ENCODE measurements at places on chromosomes 3 and 15. TPM values are rescaled to one million over a fixed set of nuclear protein-coding genes. Genes with fewer than 3 reads are reported as not detected.
A peak's percentile ranks its signal among the peaks of the same experiment; 100 is the strongest.

Gene ACSBG1
- total RNA-seq: not detected

Gene ZNF774
- total RNA-seq: 2.6 TPM

Gene SI
- not detected for total RNA-seq

- DNase-seq: no peak
- H3K4me3 ChIP-seq: no peak overlapping the region
- H3K36me3 ChIP-seq: no peaks in the 10 kb centered on the region
- H3K4me1 ChIP-seq: no peaks in the 10 kb centered on the region
- H3K27me3 ChIP-seq: no peaks in the 10 kb centered on the region
Observed at GRCh38 chr3:21067031-21067813, 683.8 kb downstream of the ZNF385D start.

DNA sequence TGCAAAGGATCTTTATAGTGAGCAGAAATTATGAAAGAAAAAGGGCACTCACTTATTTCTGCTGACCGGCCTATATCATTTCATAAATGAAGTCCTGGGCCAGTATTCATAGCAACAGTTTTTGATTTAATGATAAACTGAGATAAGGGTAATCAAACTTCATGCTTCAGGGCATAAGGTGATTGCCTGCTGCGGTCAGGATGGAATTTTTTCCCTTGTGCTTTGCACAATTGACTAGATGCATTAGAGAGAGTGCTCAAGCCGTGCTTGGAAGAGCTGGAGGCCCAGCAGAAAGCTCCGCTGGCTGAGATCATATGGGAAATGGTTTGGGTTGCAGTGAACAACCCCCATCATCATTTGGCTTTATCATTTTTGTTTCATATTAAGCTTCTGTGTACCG lies 10.4 kb downstream of the SEMA6D start:
- no peak overlapping the region for H3K4me3 ChIP-seq
- H3K4me1 ChIP-seq: peaks cover 12% of the 10 kb centered on the region
- DNase-seq: no peak
- H3K27ac ChIP-seq: no peak overlapping the region
- no peaks in the 10 kb centered on the region for H3K27me3 ChIP-seq

DNA sequence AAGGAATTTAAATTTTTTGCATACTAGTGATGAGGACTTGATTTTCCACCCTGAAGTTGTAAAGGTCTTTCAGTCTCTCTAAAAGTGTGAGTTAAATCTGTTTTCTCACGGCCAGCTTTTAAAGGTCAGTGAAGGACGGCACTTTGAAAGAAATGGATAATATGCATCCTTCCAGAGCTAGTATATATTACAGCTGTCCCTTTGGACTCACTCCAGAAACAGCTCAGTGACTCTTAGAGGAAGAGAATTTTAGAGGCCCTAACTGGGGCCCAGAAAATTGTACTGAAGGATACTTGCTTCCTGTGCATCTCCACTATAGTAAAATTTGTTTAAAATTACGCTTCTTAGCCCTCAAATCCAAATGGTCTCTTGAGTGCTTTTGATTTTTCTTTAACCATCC lies 41.6 kb downstream of the PIK3CA start:
- no peaks in the 10 kb centered on the region for H3K27me3 ChIP-seq
- H3K4me3 ChIP-seq: no peak overlapping the region
- peak; percentile 45 for DNase-seq
- H3K27ac ChIP-seq: no peak overlapping the region
- H3K36me3 ChIP-seq: no peaks in the 10 kb centered on the region

DNA sequence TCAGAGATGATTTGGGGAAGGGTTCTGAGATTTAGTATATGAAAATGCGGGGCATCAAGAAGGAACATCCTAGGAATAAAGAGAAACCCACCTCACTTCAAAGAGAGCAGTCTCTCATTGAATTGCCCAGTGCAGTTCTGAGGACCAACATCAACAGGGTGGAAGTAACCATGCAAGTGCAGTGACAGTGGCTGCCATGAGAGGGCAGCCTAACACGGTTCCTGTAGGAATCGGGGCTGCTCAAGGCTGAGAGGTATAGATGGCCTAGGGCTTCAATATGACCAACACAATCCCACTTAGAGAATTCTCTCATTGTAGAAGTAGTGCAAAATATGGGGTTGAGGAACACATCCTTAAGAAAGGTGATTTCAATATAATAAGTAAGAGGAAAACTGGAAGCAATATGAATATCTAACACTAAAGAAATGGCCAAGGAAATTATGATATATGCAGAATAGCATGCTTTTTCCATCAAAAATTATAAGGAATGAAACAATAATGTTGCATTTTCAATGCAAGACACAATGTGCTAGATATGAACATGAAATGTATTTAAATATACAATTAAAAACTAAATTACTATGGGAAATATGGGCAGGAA lies 51.1 kb upstream of the ARRDC4 start:
- no peak overlapping the region for H3K4me3 ChIP-seq
- H3K27ac ChIP-seq: no peak overlapping the region
- peak; percentile 63 for DNase-seq
- H3K27me3 ChIP-seq: peaks cover 4% of the 10 kb centered on the region
- no peaks in the 10 kb centered on the region for H3K4me1 ChIP-seq

DNA sequence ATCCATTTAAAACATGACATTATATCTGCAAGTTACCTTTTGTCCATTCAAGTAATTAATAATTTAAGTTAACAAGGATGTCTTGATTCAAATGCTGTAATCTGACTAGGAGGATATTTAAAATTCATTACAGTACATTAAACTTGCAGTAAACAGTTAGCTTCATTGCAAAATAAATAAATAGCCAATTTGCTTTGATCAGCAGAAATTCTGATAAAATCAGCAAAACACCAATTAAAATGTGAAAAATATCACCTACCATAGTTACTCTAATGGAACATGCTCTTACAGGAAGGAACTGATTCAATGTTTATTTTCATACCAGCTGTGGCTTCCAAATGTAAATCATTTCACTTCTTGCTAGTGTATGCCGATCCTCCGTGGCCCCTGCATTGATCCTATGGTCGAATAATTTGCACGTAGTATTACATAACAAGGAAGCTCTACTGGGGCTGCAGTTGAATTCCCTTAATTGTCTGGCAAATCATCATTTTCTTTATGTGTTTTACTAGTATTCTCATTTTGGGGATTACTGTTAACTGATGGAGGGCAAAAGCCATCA lies 150.7 kb downstream of the FOXB1 start:
- no peaks in the 10 kb centered on the region for H3K4me1 ChIP-seq
- no peak for DNase-seq
- peaks cover 6% of the 10 kb centered on the region for H3K27me3 ChIP-seq
- no peak overlapping the region for H3K4me3 ChIP-seq
- no peaks in the 10 kb centered on the region for H3K36me3 ChIP-seq

All from endothelial cell of umbilical vein (primary cell).